Inflammatory macrophage (primary cell): ENCODE measurements at places on chromosomes 11 and 22.

DNA sequence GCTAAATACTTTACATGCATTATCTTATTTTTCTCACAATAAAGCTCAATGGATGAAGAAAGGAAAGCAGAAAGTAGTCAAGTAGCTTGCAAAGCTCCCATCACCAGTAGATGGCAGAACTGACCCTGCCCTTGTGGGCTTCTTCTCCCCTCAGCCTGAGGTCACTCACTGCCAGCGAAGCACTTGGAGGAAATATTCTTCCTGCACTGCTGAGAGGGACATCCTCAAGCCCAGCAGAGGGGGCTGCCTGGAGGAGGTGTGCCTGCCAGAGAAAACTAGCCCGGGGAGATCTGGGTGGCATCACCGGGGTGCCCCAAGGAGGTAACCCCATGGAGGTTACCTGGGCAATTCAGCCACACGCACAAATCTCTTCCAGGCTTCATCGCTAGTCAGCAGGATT, 6.6 kb downstream of the APOL4 start:
- DNase-seq, result peak; percentile 66

DNA sequence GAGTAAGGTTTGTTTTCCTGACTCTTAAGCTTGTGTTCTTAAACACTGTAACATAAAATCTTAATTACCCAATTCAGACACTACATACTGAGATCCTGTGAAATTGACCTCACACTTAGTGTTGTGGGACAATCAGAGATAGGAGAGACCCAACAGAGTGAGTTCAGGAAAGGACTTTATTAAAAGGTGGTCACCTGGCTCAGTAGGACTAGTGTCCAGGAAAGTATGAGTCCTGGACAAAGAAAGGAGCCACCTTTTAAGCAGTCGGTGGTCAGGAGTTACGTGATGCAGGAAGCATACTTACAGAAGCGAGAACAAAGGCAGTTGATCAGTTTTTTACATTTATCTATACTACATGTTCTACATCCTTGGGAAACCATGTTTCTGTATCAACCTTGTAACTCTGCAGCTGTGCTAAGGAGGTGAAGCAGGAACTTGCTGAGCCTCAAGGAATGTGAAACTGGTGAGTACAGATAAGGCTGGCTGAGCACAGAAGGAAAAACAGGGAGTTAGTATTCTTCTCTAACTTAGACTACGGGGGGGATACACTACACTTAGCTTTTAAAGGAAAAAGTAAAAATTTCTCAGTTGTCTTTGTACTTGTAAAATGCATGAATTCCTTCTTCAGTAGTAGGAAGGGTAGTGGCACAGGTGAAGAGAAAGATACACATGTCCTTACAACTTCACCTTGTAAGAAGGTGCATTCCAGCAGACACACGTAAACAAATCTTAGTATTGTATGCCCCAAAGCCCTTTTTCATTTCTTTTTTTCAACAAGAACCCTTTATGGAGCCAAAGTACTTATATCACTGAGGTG, 15.1 kb downstream of the OR51E1 start:
- DNase-seq, result no peak

DNA sequence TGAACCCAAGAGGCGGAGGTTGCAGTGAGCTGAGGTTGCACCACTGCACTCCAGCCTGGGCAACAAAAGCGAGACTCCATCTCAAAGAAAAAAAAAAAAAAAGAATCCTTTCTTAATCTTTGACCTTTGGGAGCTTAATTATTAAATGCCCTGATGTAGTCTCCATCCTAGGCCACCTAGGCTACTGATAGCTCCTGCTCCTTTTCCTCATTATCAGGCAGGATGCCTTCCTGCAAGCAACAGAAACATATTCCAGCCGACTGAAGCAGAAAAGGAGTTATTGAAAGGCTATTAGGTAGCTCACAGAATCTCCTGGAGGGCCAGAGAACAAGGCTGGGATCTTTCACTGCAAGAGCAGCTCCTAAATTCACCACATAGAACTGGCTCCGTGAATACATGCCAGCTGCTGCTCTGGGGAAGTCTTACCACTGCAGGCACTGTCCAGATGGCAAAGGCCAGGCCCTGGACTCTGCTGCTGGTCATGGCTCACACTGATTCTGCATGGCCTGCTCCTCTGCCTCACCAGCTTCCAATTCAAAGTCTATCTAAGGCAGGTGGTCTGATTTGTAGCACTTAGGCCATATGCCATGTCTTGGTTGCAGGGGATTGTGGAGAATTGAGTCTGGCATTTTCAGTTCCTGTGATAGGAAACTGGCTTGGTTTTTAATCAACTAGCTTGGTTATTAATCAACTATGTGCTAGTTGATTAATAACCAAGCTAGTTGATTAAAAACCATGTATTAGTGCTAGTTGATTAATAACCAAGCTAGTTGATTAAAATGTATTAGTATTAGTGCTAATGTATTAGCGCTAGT, 26.0 kb upstream of the POLD3 start:
- DNase-seq, result no peak

DNA sequence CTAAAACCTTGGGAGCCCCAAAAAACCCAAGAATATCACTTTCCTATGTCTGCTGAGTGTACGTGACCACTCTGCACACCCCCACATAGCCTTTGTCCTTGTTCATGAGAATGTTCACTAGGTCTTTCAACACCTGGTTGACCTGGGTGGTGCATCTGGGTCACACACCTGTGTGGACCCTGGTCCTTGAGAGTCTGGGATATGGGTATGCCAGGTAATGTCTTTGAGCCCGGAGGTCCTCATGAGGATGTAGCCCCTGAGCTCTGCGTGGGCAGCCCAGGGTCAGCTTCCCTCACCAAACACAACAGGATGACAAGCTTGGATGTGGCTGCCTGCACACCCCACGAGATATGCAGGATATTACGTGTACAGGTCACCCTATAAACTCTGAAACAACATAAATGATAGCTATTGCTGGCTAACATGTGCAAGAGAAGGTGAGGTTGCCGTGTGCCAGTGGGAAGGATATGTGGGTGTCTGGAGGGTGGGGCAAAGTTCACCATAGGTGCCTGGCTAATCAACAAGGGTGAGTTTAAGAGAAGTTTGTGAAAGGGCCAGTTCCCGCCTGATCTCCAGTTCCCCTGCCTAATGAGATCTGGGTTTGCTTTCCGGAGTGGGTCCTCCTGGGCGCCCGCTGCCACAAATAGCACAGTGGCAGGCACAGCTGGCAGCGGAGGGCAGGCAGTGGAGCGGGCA, 1.4 kb upstream of the PPARA start:
- DNase-seq, result no peak

DNA sequence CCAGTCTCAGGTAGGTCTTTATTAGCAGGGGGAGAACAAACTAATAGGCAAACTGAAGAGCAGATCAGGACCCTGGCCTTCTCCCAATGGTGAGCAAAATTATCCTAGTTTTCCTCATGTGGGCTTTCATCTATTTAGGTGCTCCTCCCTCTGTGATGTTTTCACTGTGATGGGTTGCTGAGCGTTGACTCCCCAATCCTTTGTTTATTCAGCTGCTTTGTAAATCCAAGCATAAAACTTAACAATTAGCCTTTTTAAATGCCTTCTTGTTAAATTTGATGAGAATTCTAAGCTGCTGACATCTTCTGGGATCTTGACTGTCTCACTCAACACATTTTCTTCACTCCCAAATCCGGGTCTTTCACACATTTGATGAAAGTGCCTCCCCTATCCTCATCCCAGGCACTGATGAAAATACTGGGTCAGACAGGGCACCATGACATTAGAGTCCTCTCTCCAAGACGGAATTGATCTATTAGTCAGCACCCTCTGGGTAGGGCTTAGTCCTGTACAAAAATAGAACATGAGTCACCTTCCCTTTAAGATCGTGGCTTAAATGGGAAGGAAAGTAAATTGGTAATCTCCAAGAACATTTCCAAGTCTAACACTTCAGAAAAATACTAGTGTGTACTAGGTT, 199.3 kb upstream of the ISX start:
- no peak for DNase-seq

DNA sequence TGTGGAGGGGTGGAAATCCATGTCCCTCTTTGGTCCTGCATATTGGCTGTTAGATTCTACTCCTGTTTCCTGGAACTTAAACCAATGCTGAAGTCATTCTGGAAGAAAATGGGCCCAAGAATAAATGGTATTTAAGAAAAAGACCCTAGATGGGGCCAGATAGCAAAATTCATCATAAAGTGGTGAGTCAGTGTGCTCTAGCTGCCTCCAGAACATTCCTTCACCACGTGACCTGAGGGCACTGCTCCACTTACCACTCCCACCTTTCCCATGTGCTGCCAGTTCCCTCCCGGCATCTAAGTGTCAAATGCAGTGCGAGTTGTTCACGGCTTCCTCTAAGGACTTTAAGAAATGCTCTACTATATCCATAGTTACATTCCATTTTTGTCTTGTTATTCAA, 30.9 kb upstream of the NAP1L4 start:
- no peak for DNase-seq

- DNase-seq, result no peak
These were observed 459.9 kb upstream of the CCDC179 start for GRCh38 chr11:23320131-23320530.

DNA sequence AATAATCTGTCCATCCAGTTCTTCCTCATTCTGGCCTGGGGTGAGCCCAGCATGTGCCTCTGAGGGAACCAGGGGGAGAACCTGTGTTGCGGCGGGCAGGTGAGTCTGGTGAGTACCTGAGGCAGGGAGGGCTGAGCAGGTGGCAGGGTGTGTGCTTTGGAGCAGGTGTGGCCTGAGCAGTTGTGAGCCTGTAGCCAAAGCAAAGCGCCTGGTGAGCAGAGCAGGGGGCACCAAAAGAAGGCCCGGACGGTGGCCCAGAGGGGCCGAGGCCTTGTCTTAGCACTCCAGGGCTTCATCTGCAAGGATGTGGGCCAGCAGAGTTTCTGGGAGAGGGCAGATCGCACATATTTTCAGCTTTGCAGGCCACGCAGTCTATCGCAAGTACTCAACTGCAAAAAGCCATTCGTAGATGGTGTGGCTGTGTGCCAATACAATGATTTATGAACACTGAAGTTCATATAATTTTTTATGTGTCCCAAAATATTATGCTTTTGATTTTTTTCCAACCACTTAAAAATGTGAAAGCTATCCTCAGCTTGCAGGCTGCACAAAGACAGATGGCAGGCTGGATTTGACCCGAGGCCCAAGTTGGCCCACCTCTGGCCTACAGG, 8.7 kb downstream of the GLB1L2 start:
- DNase-seq, result no peak

- DNase-seq, result no peak
These were observed 238.1 kb downstream of the SWAP70 start for GRCh38 chr11:9901943-9902342.

DNA sequence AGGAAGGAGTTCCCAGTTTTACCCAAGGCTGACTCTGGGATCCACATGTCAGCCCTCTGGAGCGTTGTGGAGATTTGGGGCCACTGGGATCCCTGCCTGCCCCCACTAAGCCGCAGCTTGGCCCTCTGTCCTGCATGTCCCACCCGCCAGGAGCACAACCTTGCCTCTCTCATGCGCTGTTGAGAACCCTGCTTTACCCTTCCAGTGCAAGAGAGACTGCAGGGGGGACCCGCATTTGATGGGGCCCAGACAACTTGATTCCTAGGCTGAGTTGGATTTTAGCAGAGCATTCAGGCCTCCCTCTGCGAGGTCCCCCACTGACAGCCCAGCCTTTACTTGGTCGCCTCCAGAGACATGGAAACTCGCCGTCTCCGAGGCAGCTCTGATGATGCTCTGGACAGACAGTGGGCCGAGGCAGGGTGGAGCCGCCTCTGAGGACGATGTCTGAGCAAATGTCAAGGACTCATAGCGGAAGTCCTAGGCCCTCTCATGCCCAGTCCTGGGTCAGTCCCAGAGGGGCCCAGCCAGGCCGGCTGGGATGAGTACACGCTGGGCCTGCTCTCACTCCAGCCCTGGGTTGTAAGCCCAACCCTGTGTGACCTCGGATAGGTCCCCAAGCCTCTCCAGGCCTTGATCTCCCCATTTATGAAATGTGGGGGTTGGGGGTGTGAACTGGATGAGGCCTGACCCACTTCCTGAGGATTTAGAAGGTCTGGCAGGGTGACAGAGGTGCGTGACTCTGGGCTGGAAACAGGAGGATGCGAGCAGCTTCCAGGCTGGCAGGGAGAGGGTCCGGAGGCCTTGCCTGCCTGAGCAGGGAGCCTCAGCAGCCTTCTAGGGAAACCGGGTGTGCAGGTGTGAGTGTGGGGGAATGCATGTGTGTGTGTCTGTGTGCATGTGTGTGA, 630 bp downstream of the CD5 start:
- no peak for DNase-seq

GRCh38 chr22:22720201-22720723, 75.8 kb downstream of the GGTLC2 start:
- DNase-seq, result peak; percentile 83
